Glomerular endothelial cell (primary cell): ENCODE measurements at places on chromosomes 4 and X. TPM values are rescaled to one million over a fixed set of nuclear protein-coding genes. Genes with fewer than 3 reads are reported as not detected.

The KIF4A gene
- total RNA-seq = 4.5 and 6.3 TPM in 2 replicates

The PLAC8 gene
- total RNA-seq = 0.10 and 0.18 TPM in 2 replicates

The MFAP3L gene
- 1.6 and 3.1 TPM in 2 replicates for total RNA-seq

The NSG1 gene
- total RNA-seq = 4.1 TPM in 1 of 2 replicates, not detected in the other

The PRR32 gene
- total RNA-seq = not detected in 2 replicates

The SHROOM2 gene
- total RNA-seq = 41.9 and 46.0 TPM in 2 replicates

The IL13RA2 gene
- 0.12 TPM in 1 of 2 replicates, not detected in the other for total RNA-seq

The CENPVL1 gene
- not detected in 2 replicates for total RNA-seq

The SPP1 gene
- total RNA-seq = 6.7 and 33.4 TPM in 2 replicates

The STARD8 gene
- total RNA-seq = 7.5 and 12.7 TPM in 2 replicates

The STK26 gene
- 2.8 and 4.4 TPM in 2 replicates for total RNA-seq

The UGT2B7 gene
- total RNA-seq = 2.2 and 2.7 TPM in 2 replicates

The DIAPH2 gene
- 21.6 and 34.7 TPM in 2 replicates for total RNA-seq

The UGT2A3 gene
- total RNA-seq = not detected in 2 replicates

The LPAR4 gene
- 0.12 and 0.15 TPM in 2 replicates for total RNA-seq

The TMEM187 gene
- total RNA-seq = 3.3 and 6.7 TPM in 2 replicates

The KIAA1210 gene
- not detected in 2 replicates for total RNA-seq

The KLHL13 gene
- 3.9 and 6.2 TPM in 2 replicates for total RNA-seq

The CTAG1B gene
- not detected in 2 replicates for total RNA-seq

The RNF113A gene
- 14.2 and 17.3 TPM in 2 replicates for total RNA-seq

The KLHL4 gene
- 12.7 and 13.9 TPM in 2 replicates for total RNA-seq

The SH3RF1 gene
- 13.2 and 21.2 TPM in 2 replicates for total RNA-seq

The GPR82 gene
- not detected in 2 replicates for total RNA-seq

The FGB gene
- total RNA-seq = not detected in 2 replicates

The SPIN2A gene
- not detected in 2 replicates for total RNA-seq

The RAB33B gene
- total RNA-seq = 22.5 and 23.3 TPM in 2 replicates

The ARMCX4 gene
- 5.8 and 7.2 TPM in 2 replicates for total RNA-seq

The CENPI gene
- total RNA-seq = 3.4 and 5.0 TPM in 2 replicates

The CCNQ gene
- total RNA-seq = 34.1 and 35.2 TPM in 2 replicates

The GSX2 gene
- total RNA-seq = not detected in 2 replicates

The CSN1S1 gene
- not detected in 2 replicates for total RNA-seq

The FGA gene
- total RNA-seq = not detected in 2 replicates

The CLDN34 gene
- total RNA-seq = 0.19 and 0.35 TPM in 2 replicates

The CC2D2A gene
- total RNA-seq = 21.1 and 23.2 TPM in 2 replicates

The PTCHD1 gene
- 0.12 and 0.19 TPM in 2 replicates for total RNA-seq

The LEF1 gene
- 0.58 and 0.92 TPM in 2 replicates for total RNA-seq

The WDR17 gene
- 0.05 and 0.41 TPM in 2 replicates for total RNA-seq

The MAGEA10 gene
- total RNA-seq = not detected in 2 replicates

The SLC39A8 gene
- total RNA-seq = 3.5 and 3.8 TPM in 2 replicates

The BBS12 gene
- 2.5 TPM in 2 replicates for total RNA-seq

The DOCK11 gene
- 0.87 and 1.2 TPM in 2 replicates for total RNA-seq

The TMEM33 gene
- 27.8 and 53.3 TPM in 2 replicates for total RNA-seq
